ENCODE measurements at places on chromosomes 7 and 10.

- DNase-seq, result peak; percentile 47
These were observed at the start of gene PAOX for GRCh38 chr10:133379152-133379800. Gene PAOX (plus strand): TSS chr10:133379262. CDS start chr10:133379317, 55 bp downstream.

GRCh38 chr10:133272301-133272963 lies 4.2 kb downstream of the ADAM8 start:
- DNase-seq, result no peak

DNA sequence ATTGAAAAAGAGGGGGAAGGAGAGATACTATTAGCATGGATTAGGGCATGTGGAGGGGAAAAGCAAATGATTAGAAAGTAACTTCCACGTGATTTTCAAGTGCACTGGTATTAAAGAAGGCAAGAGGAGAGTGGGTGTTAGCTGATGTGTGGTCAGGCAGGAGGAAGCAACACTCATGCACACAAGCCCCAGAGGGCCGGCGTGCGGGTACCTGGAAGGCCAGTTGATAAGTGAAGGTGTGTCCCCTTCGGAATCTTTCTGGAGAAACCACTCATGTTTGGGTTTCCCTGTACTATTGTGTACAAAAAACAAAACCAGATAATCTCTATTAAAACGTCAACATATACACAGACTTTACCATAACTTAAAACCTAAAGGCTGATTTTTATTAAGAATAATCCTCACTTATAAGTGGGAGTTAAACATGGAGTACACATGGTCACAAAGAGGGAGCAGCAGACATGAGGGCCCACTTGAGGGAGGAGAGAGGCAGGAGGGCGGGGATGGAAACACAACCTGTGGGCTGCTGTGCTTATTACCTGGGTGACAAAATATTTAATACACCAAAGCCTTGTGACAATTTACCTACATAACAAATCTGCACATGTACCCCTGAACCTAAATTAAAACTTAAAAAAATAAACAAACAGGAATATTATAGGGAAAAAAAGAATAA lies 98.9 kb downstream of the SVIL start:
- DNase-seq, result no peak

DNA sequence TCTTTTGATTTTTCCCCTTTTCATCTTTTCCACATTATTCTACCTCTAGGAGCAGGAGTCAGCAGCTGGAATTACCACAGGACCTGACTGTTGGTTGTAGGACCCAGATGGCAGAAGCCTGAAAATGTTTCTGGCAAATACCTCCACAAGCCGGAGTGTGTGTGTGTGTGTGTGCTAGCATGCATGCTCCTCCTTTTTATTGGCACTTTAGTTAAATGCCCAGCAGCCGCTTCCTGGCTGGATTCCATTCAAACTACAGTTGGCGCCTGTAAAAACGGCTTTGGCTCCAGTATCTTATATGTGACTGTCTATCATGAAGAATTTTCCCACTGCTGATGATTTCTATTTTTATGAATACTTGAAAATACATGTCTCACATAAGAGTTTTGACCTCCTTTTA lies 319.7 kb upstream of the SP4 start:
- no peak for DNase-seq

DNA sequence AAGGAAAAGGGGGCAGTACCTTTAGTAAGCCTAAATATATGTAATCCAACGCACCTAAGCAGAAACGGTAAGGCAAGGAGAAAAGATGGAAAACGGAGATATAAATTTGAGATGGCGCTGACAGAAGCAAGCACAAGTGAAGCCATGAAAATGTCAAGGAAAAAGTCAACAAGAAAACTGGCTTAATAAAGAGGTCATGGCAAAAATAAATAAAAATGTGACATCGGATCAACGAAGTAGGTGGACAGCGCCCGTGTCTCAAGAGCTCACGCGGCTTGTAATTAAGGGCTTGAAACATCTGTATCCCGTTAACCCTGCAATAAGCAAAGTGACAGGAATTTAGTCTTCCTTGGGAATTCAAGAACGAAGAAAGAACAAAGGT lies 611 bp downstream of the NDUFA5 start:
- peak; percentile 46 for DNase-seq

DNA sequence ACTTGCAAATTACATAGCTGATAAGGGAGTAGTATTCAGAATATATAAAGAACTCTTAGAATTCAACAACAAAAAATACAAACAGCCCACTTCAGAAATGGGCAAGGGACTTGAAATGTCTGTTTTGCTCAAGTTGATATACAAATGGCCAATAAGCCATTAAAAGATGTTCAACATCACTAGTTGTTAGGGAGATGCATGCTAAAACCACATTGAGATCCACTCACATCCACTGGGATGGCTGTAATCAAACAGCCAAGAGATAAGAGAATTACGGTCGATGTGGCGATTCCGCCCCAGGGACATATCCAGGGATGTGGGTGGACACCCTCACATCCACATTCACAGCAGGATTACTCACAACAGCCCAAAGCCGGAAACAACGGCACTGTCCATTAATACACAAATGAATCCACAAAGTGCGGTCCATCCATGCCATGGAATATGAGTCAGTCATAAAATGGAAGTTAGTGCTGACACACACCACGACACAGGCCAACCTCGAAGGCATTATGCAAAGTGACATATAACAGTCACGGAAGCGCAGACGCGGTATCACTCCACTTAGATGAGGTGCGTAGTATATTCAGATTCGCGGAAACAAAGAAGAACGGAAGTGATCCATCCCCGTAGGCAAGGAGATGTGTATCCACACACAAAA lies 227.8 kb downstream of the DNAJB6 start:
- DNase-seq, result peak; percentile 42

DNA sequence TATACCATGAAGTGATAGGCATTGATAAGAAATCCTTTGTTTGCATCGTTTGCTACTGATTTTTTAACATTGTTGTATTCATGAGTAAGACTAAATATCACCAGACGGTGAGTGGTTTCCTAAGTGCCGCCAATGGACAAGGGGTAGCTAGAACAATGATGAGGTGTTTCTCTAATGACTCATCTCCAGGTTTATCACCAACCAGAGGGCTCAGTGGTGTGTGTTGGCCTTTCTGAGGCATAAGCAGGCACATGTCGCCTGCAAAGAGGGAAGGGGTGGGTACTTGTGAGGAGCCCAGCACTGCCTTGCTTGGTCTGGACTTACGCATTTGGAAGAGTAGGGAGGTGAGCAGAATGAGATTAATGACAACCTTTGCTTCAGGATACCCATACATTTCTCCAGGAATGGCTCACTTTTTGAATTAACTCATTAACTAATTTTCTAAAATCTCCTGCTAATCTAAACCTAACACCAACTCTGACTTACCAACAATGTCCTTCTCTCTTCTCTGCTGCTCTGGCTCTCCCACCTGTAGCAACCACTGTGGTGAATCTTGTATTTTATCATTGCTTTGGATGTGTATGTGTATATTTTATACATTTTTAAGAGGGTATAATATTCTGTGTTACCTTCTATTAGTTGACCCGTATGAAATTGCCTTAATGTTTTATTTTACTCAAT lies 722.6 kb downstream of the GRID1 start:
- peak; percentile 63 for DNase-seq

- DNase-seq, result peak; percentile 41
These were observed 31.9 kb downstream of the PIP4K2A start for GRCh38 chr10:22682237-22683139.

Measured in RKO (cell line).